Activated CD8-positive, alpha-beta memory T cell treated with anti-CD3 and anti-CD28 coated beads, Interleukin-2, amount 10 ng/mL, durations not matched to agents 7 days and 5 days (primary cell): ENCODE measurements at places on chromosomes 2 and 18. TPM values are rescaled to one million over a fixed set of nuclear protein-coding genes. Genes with fewer than 3 reads are reported as not detected.

VAPA gene
- 134 TPM for total RNA-seq

LAMA1 gene
- not detected for total RNA-seq

CNPPD1 gene
- total RNA-seq: 66.9 TPM

CNGA3 gene
- not detected for total RNA-seq

GCG gene
- total RNA-seq: not detected

GAL3ST2 gene
- 0.20 TPM for total RNA-seq

FER1L5 gene
- total RNA-seq: not detected

TM4SF20 gene
- total RNA-seq: not detected

SERPINB13 gene
- total RNA-seq: not detected

APCDD1 gene
- not detected for total RNA-seq

GTF2A1L gene
- not detected for total RNA-seq

AKAIN1 gene
- not detected for total RNA-seq

PROKR1 gene
- total RNA-seq: not detected
